ENCODE measurements at places on chromosomes 11 and 22.

- DNase-seq, result no peak
Observed at GRCh38 chr11:27317751-27318150, 45.3 kb downstream of the CCDC34 start.

GRCh38 chr11:17954395-17955252 is 58.2 kb downstream of the SERGEF start:
- DNase-seq, result no peak

GRCh38 chr11:111774955-111775710 is 8.9 kb upstream of the PPP2R1B start:
- DNase-seq, result no peak

- DNase-seq, result no peak
Observed at GRCh38 chr11:66880496-66881450, 23.9 kb downstream of the LRFN4 start.

GRCh38 chr11:76824980-76825725 is 35.6 kb upstream of the ACER3 start:
- DNase-seq, result no peak

DNA sequence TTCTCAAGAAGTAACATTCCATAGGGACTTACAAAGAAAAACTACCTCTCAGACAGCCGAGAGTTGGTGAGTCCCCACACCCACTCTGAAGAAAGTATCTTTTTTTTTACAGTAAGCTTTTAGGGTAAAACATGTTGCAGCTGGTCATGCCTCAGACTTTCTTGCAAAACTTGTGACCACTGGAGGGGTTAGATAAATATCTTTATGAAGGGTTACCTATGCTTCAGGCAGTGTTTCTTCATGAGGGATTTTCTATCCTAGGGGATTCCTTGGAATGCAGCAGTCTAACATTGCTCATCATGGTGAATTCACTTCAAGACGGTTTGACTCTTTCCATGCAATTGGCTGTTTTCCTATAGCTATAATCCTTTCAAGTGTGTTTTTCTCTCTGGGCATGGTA is 20.8 kb upstream of the SNX19 start:
- no peak for DNase-seq

DNA sequence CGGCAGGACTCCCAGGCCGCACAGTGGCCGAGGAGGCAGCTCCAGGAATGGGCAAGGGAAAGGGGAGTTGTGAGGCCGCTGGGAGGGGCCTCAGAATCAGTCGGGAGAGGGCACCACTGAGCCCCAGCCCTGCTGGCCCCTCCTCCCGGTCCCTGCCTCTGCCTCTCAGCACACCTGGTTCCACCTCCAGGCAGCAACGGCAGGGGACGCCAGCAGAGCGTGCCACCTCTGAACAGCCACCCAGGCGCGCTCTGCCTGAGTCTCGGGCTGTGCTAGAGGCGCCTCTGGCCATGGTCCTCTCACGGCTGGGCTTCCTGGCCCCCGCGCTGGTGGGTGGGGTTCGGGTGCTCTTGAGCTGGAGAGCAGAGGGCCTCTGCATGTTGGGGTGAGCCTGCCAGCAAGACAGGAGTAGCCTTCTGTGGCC is 33.0 kb downstream of the MOB2 start:
- DNase-seq, result peak; percentile 82

- DNase-seq, result peak; percentile 99
Observed at GRCh38 chr11:65454696-65455456, 32.3 kb downstream of the NEAT1 start.

DNA sequence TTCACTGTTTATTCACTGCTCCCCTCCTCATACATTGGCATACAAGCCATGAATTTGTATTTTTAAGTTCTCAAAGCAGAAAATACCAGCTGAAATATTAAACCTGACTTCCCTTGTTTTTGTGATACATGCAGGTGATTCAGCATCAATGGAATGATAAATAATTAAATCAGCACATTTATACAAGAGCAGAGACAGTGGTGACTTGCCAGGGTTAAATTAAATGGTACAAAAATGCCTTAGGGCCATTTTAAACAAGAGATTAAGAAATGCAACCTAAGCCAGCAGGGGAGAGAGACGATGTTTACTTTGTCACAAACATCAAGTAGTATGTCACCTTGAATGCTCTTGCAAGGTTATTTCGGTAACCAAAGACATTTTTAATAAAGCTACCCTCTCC is 95.9 kb upstream of the DDI1 start:
- no peak for DNase-seq

- DNase-seq, result no peak
Observed at GRCh38 chr11:130945896-130946295, 29.6 kb upstream of the SNX19 start.

DNA sequence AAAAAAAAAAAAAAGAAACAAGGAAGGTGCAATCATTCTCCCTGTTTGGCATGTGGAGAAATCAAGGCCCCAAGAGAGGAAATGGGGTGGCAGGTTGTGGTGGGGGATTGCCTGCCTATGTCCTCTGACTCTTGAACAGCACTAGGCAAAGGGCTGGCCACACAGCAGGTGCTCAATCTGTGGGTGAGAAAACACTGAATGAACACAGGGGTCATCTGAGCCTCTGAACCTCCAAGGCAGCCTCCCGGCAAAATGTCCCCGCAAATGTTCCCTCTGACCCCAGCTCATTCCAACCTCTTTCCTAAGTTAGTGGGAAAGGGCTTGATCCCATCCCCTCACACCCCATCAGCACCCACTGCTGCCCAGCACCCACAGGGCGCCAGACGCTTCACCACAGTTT is 4.6 kb downstream of the PLA2G6 start:
- no peak for DNase-seq

GRCh38 chr11:12973528-12974181 is 35.5 kb upstream of the RASSF10 start:
- no peak for DNase-seq

DNA sequence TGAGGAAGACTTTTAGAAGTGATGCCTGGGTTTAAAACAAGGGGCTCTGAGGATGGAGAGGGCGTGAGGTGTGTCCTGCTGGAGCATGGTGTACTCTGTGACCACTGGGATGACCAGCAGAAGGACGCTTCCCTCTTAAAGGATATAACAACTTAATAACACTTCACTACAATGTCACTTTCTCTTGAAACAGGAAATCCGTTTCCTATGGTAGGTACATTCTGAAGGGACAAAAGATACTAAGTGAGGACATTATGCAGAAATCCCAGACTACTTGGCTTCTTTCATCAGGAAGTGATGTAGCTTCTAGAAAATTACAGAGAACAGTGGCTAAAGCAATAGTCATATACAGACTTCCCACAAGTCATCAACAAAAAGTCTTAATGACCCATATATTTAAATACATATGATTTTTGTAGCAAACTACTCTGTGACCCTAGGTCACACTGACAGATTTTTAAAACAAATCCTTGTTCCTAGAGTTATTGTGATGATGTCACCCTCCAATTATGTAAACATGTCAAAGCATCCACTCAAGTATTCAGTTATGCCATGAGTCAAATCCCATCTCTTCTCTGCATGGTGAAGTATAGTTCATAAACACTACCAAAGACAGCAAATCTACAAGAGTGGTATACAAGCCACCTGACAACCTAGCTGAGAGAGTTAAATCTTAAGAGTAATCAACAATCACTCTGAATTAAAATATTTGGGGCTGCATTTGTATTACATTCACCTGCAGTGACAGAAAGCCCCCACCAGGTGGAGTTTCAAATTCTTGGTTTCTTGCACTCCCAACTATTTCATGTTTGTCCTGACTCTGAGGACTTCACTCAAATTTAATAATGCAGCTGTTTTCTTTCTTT is 32.8 kb downstream of the PITPNB start:
- DNase-seq, result peak; percentile 13

DNA sequence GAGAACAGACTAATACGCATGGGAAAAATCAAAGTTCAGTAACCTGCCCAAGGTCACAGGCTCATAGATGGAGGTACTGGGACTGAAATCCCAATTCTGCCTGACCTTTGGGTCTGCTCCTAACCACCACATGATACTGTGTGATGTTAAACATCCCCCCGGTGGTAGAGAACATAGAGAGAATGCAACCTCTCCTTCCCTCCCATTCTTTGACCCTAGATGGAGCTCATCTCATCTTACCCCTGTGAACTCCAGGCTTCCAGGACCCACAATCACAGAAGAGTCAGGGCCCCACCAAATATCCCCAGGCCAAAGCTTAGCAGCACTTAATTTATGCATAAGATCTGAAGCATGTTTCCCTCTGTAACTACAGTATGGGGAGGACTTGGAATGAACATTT is 198.5 kb downstream of the MYO18B start:
- DNase-seq, result no peak

GRCh38 chr11:15654451-15654850 is 539.7 kb downstream of the INSC start:
- DNase-seq, result no peak

GRCh38 chr11:43907028-43907975 is 26.7 kb downstream of the ALKBH3 start:
- no peak for DNase-seq

DNA sequence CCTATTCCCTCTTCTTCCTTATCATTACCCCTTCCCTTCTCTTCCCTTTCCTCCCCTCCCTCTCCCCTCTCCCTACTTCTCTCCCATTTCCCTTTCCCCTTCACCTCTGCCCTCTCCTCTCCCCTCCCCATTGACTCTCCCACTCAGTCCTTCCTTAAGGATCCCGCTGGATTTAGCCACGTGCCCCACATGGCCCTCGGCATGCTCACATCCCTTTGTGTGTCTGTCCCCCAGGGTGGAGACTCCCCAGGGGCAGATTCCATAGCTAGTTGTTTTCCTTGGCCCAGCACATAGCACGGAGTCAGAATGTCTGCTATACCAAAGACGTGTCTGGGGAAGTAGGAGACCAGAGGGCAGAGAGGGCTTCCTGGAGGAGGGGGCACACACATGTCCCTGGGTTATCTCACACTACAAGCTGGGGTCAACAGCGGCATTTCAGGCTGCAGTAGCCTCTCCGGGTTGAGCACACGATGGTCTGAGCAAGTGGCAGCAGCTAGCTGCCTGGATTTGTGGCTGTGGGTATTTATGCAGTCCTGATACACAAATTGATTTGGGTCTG is 487.0 kb downstream of the TBC1D22A start:
- no peak for DNase-seq

- DNase-seq, result no peak
Observed at GRCh38 chr11:44760917-44761550, 34.3 kb downstream of the TSPAN18 start.

DNA sequence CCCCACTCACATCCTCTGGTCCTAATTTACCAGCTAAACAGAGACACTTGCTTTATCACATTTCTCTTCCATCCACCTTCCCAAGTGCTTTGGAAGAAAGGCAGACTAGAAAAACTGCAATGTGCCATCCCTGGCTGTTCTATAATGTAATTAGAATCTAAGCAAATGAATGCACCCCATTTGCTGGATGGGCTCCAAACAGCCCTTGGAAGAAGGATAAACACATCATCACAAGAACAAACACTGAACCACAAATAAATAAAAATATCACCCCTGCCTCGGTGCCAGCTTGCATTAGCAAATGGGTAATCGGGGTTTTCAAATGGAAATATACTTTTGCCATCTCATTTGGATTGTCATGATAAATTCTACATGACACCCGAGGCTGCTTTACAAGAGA is 296.6 kb upstream of the ISX start:
- DNase-seq, result no peak

- DNase-seq, result no peak
Observed at GRCh38 chr11:133907216-133907615, 49.6 kb downstream of the IGSF9B start.

DNA sequence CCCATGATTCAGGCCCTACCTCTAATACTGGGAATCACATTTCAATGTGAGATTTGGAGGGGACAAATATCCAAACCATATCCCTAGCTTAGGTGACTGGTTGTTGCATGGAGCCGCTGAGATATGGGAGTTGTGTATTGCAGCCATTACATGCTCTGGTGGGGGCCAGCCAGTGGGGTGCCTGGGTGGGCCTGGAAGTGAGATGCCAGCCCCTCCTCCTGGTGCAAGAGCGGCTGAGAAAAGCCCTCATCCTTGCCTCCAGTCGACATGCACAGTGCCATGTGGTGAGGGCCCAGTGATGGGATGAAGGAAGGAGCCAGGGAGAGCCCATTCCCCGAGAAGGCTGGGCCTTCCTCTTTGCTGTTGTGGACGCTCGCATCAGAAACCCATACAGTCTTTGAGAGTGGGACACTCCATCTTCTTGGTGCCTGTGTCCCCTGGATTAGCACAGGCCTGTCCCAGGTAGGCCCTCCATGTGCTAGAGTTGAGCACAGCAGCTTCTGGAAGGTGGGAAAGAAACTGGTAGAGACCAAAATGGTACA is 1043.0 kb downstream of the TBC1D22A start:
- DNase-seq, result no peak

GRCh38 chr11:80529726-80530125 is 1088.9 kb upstream of the TENM4 start:
- no peak for DNase-seq

DNA sequence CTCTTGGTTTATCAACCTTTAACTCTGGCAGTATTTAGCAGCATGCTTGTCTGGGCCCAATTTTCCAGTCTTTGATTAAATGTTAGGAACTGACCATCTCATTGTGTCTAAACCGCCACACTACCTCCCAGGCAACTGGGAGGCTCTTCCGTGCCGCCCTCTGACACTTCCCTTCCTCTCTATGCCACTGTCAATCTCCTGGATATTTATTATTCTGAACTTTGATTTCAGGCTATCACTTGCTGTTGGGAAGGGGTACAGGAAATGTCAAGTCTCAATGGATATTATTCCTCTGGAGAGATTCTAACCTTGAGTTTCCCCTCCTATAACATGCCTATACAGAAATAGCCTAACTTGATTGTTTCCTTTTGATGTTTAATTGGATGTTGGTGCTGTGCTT is 222.9 kb upstream of the NARS2 start:
- DNase-seq, result no peak

DNA sequence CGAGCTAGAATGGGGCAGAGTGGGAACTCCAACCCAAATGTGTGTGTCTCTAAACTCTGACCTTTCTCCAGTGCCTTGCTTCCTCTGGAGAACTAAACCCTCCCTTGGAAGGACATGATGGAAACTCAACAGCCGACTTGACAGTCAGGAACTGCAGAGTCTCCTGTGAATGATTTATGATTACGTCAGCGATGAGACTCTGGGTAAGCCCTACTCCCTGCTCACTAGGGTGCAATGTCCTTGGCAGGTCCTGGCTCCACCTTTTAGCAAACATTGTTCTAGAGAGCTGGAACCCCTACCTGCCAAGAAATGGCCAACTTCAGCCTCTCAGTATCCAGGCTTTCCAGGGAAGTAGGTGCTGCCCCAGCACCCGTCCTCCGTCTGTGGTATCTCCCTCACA is 96.1 kb upstream of the CD82 start:
- DNase-seq, result no peak

- DNase-seq, result no peak
Observed at GRCh38 chr11:10925149-10925926, 67.5 kb upstream of the ZBED5 start.

- DNase-seq, result no peak
Observed at GRCh38 chr11:17651061-17651460, 68.3 kb upstream of the MYOD1 start.

GRCh38 chr11:82494988-82495432 is 238.7 kb downstream of the FAM181B start:
- no peak for DNase-seq

- no peak for DNase-seq
Observed at GRCh38 chr11:60360621-60361020, 17.7 kb upstream of the MS4A7 start.

- DNase-seq, result no peak
Observed at GRCh38 chr11:116553482-116553881, 219.3 kb downstream of the BUD13 start.

GRCh38 chr11:9201372-9202162 is 63.6 kb downstream of the DENND5A start:
- no peak for DNase-seq

GRCh38 chr11:119520400-119520799 is 97.4 kb upstream of the THY1 start:
- DNase-seq, result no peak

GRCh38 chr11:110600322-110600721 is 111.9 kb downstream of the ARHGAP20 start:
- DNase-seq, result no peak

Measured in GM19239 (cell line).